ENCODE measurements at places on chromosomes 7 and 10.
A peak's percentile ranks its signal among the peaks of the same experiment; 100 is the strongest.

DNA sequence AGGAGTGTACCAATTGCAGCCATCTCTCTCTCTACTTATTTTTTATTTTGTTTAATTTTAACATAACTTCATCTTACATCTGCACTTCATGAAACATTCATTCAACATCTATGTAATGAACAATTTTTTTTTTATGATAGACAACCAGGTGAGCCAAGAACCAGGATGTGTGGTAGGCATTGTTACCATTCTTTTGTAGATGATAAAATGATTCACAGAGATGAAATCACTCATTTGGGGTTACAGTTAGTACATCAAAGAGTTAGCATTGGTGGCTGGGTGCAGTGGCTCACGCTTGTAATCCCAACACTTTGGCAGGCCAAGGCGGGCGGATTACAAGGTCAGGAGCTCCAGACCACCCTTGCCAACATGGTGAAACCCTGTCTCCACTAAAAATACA lies 127.8 kb downstream of the HDAC9 start:
- no peak for DNase-seq

DNA sequence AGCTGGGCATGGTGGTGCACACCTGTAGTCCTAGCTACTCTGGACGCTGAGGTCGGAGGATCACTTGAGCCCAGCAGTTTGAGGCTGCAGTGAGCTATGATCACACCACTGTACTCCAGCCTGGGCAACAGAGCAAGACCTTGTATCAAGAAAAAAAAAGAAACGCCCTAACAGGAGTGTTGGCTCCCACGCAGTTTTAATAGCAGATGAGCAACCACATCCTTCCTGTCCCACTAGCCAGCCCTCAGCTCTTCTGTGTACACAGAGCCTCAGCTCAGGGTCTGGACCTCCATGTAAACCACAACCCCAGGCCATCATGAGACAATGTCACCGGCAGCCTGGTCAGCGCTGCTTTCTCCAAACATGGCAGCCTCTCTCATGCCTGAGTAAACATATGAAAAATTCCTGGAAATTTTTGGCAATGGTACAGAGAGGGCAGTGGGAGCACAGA lies 108.2 kb downstream of the PIP4K2A start:
- DNase-seq, result no peak

DNA sequence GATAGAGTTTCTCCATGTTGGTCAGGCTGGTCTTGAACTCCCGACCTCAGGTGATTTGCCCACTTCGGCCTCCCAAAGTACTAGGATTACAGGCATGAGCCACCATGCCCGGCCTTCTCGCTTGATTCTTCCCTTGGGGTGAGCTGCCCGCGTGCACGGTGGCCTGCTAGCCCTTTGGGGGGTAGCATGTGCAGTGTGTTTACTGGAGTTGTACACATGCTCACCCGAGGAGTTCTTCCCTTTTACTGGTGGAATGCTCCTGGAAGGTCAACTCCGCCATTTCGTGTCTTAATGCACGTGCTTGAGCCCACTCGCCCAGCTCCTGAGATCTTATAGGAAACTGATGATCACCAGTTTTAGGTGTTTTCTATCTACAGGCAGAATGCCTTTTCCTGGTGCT lies 17.0 kb upstream of the ADAMTS14 start:
- no peak for DNase-seq

- no peak for DNase-seq
These were observed 568.2 kb downstream of the ANKRD7 start for GRCh38 chr7:118792682-118793081.

GRCh38 chr7:111678986-111679385 lies 116.7 kb upstream of the IMMP2L start:
- no peak for DNase-seq

DNA sequence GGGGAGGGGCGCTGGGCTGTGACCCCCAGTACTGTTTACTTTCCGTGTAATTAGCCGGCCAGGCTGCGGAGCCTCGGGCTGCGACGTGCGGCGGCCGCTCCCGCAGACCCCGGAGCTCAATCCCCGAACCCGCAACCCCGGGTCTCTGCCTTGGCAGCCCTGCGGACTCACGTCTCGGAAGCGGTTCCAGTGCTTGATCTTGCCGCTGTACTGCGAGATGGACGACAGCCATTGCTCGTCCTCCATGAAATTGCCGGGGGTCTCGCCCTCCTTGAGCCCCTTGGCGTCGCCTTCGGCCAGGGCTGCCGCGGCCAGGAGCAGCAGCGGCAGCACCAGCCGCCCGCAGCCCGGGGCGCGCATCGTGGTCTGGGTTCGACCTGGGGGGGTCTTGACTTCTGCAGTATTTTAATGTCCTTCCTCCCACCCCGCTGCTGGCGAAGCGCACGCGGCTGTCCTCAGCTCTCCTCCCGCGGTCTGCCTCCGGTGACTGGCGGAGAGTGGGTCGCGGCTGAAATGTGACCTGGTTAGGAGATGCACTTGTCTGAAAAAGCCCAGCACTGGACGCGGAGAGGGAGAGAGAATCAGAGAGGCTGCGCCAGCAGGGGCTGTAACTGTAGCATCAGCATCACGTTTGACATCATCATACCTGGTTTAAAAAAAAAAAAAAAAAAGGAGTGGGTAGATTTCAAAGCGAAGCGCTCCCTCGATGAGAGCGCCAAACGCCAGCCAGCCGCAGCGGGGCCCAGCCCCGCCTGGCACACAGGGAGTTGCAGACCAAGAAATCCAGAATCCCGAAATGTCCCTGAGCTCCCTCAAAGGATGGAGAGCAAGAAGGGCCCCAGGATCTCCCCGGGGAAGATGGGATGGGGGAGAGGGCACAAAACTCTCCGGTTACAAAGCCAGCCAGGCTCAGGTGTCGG lies at the start of gene SPOCK2:
TSS of gene SPOCK2 (minus strand) at position 583 of the 920 bp plus-strand sequence. CDS start at position 360, 223 bp downstream.
- DNase-seq, result peak; percentile 9

GRCh38 chr10:28467615-28468014 lies 65.3 kb upstream of the WAC start:
- no peak for DNase-seq

DNA sequence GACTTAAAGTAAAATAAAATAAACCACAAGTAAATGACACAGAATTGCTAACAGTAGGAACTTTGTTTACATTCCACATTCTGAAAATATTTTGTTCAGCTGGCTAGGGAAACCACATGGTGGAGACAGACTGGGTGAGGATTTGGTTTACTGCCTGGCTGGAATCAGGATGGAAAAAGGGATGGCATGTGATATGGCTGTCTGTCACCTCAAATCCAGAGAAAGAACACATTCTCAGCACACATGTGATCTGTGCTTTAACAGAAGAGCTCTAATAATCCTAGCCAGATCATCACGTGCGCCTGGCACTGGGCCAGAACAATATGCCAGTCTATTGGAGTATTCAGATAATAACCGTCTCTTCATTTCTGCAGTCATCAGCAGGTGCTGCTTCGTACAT lies 90.9 kb upstream of the PIP4K2A start:
- DNase-seq, result peak; percentile 82

GRCh38 chr10:113274176-113274829 lies 278.6 kb upstream of the HABP2 start:
- DNase-seq, result no peak

DNA sequence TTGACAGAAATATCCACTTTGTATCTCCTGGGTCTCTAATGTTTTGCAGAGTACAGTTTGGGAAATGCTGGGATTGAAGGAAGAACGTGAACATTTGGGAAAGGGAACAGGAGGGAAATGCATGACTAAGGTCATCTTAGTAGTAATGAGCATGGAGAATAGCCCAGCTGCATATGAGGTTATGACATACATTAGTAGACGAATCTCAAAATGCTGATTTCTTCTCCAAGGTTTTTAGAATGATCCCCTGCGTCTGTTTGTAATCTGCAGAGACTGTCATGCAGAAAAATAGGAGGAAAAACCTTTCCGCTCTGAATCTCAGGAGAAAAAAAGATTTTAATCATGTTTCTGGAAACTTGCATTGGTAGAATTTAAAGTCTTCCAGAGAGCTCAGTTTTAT lies 133.6 kb downstream of the PPP1R9A start:
- no peak for DNase-seq

GRCh38 chr10:114379631-114380041 lies 24.7 kb downstream of the AFAP1L2 start:
- no peak for DNase-seq

- DNase-seq, result peak; percentile 79
These were observed 161.9 kb downstream of the BMPER start for GRCh38 chr7:34067005-34067778.

- no peak for DNase-seq
These were observed 25.9 kb upstream of the ANKRD2 start for GRCh38 chr10:97546456-97547270.

DNA sequence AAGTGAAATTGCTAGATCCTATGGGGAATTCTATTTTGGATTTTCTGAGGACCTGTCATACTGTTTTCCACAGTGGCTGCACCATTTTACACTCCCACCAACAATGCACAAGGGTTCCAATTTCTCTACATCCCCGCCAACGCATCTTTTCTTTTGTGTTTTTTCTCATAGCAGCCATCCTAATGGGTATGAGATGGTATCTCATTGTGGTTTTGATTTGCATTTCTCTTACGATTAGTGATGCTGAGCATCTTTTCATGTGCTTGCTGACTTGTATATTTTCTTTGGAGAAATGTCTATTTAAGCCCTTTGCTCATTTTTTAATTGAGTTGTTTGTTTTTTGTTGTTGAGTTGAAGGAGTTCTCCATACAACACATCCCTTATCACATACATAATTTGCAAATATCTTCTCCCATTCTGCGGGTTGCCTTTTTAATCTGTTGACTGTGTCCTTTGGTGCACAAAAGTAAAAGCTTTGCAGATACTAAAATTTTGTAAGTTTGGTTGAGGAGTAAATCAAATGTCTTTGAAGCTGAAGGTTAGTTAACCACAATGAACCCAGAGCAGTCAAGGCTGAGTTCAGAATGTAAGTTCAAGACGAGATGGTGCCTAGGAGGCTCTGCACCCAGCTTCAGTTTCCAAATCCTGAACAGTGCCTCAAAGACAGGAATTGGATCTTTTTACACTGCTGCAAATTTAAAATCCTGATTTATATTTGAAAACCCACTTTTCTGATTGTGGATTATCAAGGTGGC lies 195.4 kb downstream of the COBL start:
- no peak for DNase-seq

DNA sequence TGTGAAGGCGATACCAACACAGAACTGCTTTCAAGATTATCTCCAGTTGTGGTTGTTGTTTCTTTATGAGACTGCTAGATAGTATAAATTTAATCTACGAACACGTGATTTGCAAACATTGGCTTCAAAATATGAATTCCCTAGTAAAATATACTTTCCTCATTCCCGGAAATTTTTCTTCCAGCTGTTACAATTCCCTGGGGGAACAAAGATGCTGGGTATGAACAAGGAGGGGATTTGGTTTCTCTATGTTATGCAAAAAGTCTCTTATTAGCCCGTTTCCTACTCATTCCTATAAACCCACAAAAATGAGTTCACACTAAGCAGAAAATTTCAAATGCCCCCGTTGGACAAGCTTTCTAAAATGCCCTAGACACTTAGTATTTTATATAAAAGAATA lies 928.3 kb downstream of the CNTNAP2 start:
- DNase-seq, result no peak

- no peak for DNase-seq
These were observed 29.9 kb downstream of the XPNPEP1 start for GRCh38 chr10:109893386-109893785.

DNA sequence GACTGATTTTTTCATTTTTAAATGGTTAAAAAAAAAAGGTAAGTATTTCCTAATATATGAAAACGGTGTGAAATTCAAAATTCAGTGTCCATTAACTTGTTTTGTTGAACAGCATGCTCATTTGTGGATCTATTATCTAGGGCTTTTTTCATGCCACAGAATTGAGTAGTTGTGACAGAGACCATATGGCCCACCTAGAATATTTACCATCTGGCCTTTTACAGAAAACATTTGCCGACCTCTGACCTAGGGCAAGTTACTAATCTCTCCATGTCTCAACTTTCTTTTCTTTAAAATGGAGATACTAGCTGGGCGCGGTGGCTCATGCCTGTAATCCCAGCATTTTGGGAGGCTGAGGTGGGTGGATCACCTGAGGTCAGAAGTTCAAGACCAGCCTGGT lies 41.3 kb downstream of the GRK5 start:
- no peak for DNase-seq

- DNase-seq, result no peak
These were observed 50.4 kb downstream of the VKORC1L1 start for GRCh38 chr7:65923316-65923715.

- no peak for DNase-seq
These were observed 33.5 kb downstream of the REEP3 start for GRCh38 chr10:63554657-63555056.

- DNase-seq, result no peak
These were observed 7.7 kb upstream of the OPALIN start for GRCh38 chr10:96366508-96366907.

GRCh38 chr7:158623241-158623640 lies 35.6 kb upstream of the PTPRN2 start:
- no peak for DNase-seq

- no peak for DNase-seq
These were observed 92.8 kb downstream of the ST7 start for GRCh38 chr7:117045927-117046710.

- no peak for DNase-seq
These were observed 10.0 kb upstream of the GTF2IRD1 start for GRCh38 chr7:74443543-74444247.

GRCh38 chr10:119302591-119303253 lies 95.4 kb downstream of the GRK5 start:
- no peak for DNase-seq

DNA sequence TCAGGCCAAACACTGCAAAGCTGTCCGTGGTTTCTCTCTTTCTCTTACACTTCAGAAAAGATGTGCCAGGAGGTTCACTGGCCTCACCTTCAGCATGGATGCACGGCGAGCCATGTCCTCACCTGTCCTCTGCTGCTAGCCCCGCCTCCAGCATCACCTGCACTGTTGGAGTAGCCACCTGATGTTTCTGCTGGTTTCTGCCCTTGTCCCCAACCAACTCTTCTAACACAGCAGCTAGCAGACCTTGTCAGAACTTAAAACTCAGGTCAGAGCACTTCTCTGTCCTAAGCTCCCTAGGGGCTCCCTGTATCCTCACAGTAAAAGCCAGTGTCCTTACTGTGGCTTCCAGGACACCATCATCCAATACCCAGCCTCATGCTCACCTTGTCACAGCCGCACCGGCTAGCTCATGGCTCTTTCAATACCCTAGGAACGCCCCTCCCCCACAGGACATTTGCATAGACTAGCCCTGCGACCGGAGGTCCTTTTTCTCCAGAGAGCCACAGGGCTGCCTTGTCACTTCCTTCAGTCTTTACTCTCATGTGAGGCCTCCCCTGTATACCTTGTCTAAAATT lies 15.2 kb downstream of the PALD1 start:
- DNase-seq, result no peak

- no peak for DNase-seq
These were observed 6.3 kb upstream of the XPNPEP1 start for GRCh38 chr10:109929501-109930219.

GRCh38 chr7:16587790-16588189 lies 57.8 kb downstream of the ANKMY2 start:
- no peak for DNase-seq

DNA sequence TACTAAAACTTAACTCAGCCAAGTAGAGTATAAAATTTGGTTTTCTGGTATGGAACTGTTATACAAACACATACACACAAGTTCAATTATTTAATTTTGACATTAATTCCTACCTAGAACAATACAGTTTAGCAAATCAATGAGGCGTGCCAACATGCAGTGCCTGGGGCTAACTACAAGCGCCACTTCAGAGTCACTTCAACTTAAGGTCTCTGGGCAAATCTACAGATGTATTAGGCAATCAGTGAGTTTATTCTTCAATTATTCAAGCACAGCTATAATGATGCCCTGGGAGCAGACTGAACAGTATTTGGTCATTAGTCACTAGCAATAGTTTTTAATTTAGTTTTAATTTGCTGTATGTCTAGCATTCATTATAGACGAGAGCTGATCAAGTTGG lies 51.6 kb downstream of the HIBADH start:
- peak; percentile 74 for DNase-seq

- no peak for DNase-seq
These were observed 38.1 kb upstream of the PIK3AP1 start for GRCh38 chr10:96758423-96758822.

All from NCI-H345 (cell line).